ENCODE measurements at places on chromosomes 6 and 20.

DNA sequence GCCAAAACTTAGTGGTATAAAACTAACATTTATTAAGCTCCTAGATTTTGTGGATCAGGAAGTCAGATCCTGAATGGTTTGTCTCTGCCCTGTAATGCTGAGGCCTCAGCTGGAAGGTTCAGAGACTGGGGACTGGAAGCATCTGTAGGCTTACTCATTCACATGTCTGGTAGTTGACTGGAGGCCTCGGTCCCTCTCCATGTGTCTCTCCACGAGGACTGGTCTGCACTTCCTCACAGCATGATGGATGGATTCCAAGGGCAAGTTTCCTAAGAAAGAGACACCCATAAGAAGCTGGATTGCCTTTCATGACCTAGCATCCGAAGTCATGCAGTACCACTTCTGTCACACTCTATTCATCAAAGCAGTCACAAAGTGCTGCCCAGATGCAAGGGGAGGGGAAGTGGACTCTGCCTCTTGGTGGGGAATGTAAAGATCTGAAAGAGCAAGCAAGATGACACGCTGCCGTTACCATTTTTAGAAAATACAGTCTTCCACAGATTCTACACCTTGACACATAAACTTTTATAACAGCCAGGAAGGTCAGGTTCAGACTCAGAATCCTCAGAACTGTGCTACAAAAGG lies 17.2 kb upstream of the MDGA1 start:
- no peak for DNase-seq

- no peak for DNase-seq
Observed at GRCh38 chr6:157017861-157018260, 240.7 kb downstream of the ARID1B start.

DNA sequence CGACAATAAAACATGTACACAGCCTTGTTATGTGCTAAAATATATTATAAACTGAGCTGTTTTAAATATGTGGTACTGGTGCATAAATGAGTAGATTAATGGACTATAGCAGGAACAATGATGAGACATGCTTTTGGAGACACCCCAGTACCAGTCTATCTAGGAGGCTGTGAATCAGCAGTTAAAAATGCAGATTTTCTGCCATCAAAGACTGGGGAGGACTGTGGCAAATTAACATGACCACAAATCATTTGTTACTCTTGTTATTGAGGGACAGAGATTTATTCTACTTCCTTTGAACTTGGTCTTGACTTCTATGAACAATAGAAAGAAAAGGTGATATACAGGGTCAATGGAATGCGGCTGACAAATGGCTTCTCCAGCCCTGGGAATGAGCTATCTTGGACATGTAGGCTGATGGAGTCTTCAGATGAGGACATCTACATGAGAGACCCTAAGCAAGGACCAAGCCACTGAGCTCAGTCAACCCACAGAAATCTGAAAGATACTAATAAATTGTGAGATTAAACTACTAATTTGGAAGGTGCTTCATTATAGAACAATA lies 551.7 kb upstream of the GJE1 start:
- DNase-seq, result no peak

DNA sequence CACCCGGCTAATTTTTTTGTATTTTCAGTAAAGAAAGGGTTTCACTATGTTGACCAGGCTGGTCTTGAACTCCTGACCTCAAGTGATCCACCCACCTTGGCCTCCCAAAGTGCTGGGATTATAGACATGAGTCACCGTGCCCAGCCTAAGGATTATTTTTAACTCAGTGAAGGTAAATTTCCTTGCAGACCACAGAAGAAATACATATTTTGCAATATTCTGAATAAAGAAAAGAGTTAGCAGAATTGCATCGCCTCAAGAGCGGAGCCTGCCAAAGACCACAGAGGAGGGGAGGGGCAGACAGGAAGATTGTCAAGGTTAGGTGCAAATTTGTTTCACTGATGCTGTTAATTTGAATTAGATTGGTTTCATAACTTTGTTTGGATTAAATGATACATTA lies 47.4 kb downstream of the SOD2 start:
- no peak for DNase-seq

GRCh38 chr6:134619789-134620188 lies 301.9 kb upstream of the SGK1 start:
- DNase-seq, result no peak

DNA sequence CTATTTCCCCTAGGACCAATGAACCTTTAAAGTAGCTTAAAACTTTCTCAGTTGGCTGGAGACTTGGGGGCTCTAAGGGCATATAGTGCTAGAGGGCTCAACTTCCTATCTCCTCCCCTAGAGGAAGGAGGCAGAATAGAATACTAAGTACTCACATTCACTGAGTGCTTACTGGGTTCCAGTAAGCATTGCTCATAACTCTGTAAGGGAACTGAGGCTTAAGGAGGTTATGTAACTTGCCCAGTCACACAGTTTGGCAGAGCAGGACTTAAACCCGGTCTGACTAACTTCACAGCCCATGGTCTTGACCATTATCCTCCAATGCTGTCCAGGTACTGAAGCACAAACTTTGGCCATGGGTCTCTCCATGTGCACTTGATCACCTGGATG lies 12.5 kb downstream of the SESN1 start:
- DNase-seq, result no peak

GRCh38 chr20:43458422-43458924 lies 777 bp downstream of the SRSF6 start:
- DNase-seq, result no peak

- DNase-seq, result no peak
Observed at GRCh38 chr20:63241272-63241671, 5.6 kb downstream of the BIRC7 start.

- DNase-seq, result no peak
Observed at GRCh38 chr20:23199356-23199755, 113.2 kb upstream of the CD93 start.

- DNase-seq, result no peak
Observed at GRCh38 chr20:17857639-17858449, 110.8 kb downstream of the SNX5 start.

DNA sequence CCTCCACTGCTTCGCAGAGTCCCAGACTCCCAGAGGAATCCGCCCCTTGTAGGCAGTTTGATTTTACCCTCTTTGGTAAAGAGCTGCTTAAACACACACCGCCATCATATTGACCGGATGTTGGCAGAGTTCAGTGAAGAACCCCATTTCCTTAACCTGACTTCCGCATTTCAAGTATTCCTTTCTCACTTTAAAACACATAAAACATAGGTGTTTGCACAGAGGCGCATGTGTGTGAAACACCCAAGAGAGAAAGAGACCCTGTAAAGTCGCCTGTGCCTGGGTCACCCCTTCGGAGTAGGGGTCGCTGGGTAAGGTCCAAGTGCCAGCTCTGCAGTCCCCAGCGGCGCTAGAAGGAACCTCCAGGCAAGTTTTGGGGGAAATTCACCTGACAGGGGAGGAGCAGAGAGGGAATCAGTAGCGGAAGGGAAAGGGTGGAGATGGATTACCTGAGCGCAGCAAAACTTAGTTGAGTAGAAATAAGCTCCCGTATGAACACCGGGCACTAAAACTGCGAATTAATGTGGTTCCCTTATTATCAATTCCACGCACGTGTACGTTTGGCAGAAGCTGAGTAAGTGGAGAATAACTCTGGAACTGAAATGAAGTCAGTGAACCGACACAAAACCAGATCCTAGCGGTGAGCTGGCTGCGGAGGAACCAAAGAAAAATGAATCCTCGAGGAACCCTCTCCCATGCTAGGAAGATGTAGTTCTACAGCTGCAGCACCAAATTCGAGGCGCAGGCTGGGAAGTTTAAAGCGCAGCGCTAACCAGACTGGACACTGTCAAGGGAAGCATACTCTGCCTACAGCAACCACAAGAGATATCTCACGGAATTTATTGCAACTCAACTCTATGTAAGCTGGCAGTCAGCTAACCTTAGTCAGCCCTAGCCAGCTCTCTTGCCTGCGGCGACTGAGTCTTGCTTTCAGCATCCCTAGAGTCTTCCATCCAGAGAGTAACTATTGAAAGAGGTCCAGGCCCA lies 3.5 kb upstream of the HTR1B start:
- DNase-seq, result no peak

GRCh38 chr6:89952105-89952671 lies 57.9 kb downstream of the GJA10 start:
- DNase-seq, result no peak

GRCh38 chr20:2658414-2659354 lies 5.3 kb downstream of the IDH3B start:
- peak; percentile 78 for DNase-seq

- no peak for DNase-seq
Observed at GRCh38 chr6:14231071-14231483, 113.5 kb downstream of the CD83 start.

GRCh38 chr20:32263398-32263954 lies 14.0 kb upstream of the KIF3B start:
- no peak for DNase-seq

GRCh38 chr6:150272976-150273315 lies 95.9 kb upstream of the IYD start:
- no peak for DNase-seq

DNA sequence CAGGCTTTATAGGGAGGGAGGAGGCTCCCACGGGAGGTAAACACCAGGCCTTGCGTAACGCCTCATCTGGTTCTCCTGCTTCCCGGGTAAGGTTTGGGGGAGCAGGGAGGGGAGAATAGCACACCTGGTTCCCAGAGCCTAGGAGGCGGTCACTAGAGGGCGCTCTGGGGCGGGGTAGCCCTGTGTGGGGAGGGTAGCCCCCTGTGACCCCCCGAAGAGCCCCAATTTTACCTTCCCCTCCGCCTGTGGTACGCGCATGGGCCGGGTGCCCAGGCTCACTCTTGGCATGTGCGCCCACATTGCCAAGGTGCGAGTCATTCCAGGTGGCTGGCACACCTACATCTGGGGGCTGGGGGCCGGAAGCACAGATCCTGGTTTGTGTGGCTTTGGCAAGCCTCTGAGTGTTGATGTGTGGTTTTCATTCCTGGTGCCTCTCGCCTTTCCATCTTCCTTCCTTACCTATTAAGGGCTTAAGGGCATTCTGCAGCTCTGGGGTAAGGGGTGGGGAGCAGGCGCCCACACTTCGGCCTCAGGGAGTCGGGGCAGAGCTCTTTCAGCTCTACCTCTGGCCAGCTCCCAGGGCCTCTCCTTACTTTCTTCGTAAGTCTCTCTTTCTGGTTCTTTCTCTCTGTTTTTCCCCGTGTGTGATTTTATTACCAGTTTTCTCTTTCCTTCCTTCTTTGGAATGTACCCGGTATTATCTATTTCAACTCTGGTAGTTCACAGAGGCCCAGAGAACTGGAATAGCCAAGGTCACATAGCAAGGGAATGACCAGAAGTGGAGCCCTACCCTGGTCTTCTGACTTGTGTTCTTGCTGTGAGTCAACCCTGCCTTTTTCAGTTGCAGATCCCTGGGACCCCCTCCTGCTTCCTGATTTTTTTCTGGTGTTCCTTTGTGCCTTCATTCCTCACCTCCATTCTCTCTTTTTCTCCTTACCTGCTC lies 492 bp upstream of the RNF39 start:
- peak; percentile 66 for DNase-seq

GRCh38 chr6:7973584-7973983 lies 63.0 kb upstream of the TXNDC5 start:
- no peak for DNase-seq

DNA sequence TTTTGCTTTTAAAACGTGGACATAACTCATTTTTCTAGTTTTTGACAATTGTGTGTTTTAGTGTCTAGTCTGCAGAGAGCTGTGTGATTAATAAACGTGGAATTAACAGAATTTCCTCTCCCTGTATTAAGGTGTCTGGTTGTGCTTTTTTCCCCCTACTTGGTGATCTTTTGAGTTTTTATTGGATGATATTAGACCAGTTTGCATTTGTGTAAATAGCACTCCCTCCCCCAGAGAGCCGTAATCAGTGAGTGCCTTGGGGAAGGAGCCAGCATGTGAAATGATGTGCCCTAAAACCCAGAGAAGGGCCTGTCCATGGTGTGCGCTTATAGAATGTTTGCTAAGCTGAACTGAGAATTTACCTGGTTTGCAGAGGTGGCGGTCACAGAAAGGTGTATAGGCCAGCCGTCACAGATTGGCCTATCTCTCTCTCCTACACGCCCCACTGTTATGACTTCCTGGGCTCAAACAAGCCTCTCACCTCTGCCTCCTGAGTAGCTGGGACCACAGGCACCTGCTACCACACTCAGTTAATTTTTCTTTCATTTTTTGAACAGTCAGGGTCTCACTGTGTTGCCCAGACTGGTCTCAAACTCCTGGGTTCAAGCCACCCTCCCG lies 42.4 kb downstream of the ALDH5A1 start:
- DNase-seq, result no peak

DNA sequence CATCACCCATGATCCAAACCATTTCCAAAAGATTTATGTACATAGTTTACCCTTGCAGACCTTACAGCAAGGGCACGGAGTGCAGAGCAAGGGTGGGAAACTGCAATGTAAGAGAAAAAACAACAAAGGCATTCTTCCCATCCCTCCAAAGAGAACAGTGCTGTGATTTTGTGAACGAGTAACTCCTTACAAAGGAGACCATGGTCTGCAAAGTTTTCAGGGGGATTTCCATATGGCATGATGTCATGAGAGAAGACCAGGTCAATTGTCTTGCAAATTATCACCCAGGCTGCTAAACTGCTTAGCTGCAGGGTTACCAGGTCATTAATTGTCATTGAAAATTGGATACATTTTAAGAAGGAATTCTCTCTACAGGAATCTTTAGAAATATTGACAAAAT lies 58.3 kb downstream of the LAMP5 start:
- no peak for DNase-seq

- DNase-seq, result no peak
Observed at GRCh38 chr6:133609415-133610226, 279.3 kb upstream of the TCF21 start.

DNA sequence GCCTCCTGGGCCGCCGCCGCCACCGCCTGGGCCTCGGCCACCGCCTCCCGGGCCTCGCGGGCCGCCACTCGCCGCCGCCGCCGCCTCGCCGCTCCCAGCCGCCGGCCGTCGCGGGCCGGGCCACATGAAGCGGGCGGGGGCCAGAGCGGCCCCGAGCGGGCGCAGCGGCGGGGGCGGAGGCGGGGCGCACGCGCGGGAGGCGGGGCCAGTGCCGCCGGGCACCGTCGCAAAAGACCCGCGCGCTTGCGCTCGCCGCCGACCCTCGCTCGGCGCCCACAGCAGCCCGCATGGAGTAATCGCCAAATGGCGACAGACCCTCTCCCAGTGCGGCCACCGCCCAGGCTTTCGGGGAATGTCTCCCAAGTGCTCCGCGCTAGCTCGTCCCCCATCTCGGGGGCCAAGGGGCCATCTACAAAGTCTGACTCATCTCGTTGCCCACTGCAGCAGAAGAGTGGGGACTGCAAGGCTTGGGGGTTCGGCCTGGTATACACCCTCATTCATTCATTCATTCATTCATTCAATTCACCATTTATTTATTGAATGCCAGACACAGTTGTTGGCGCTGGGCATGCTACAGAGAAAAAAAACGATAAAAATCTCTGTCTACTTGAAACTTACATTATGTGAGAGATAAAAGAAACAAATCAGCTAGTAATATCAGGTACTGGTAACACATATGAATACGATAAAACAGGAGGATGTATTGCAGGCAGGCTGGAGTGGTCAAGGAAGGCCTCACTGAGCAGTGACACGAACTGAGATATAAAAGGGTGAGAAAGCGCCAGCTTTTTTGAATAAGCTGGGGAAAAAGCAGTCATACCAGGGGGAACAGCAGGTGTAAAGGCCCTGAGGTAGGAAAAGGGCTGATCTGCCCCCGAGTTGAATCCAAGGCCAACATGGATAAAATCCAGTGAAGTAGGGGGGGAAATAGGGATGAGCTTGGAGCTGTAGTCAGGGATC lies at the start of gene B4GALT5:
B4GALT5 (minus strand) TSS at position 126 of the 960 bp plus-strand sequence. CDS start 188 bp downstream, outside the sequence.
- peak; percentile 86 for DNase-seq
